ENCODE measurements at places on chromosomes 4 and X.
A peak's percentile ranks its signal among the peaks of the same experiment; 100 is the strongest.

GRCh38 chrX:15310117-15310516, 5.3 kb downstream of the ASB11 start:
- peak; percentile 41 for DNase-seq

- no peak for DNase-seq
Observed at GRCh38 chrX:154548028-154548316, 552 bp downstream of the IKBKG start.

GRCh38 chr4:26302031-26302899, 18.5 kb upstream of the RBPJ start:
- DNase-seq: no peak

DNA sequence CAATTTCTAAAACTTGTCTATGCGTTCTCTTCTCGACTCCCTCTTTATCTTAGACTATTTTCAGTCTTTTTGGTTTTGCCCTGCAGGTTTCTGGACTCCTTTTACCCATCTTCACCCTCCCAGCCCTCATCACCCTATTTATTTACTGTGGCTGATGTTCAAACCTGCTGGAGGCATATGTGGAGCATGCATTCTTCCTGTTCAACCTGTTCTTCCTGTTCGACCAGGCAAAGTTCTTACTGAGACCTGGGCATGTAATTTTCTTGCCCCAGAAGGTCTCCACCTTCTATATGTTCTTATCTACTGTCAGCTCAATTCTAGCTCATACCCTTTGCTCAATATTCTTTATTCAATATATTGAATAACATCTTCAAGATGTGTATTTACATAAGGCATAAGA, 69.4 kb upstream of the AGA start:
- DNase-seq: peak; percentile 62

- no peak for DNase-seq
Observed at GRCh38 chrX:37420756-37421155, 71.6 kb downstream of the PRRG1 start.

GRCh38 chr4:146639506-146639932, 826 bp downstream of the POU4F2 start:
- no peak for DNase-seq

- DNase-seq: no peak
Observed at GRCh38 chr4:78567500-78568060, 16.0 kb downstream of the ANXA3 start.

GRCh38 chrX:138270931-138271330, 440.6 kb downstream of the FGF13 start:
- DNase-seq: no peak

DNA sequence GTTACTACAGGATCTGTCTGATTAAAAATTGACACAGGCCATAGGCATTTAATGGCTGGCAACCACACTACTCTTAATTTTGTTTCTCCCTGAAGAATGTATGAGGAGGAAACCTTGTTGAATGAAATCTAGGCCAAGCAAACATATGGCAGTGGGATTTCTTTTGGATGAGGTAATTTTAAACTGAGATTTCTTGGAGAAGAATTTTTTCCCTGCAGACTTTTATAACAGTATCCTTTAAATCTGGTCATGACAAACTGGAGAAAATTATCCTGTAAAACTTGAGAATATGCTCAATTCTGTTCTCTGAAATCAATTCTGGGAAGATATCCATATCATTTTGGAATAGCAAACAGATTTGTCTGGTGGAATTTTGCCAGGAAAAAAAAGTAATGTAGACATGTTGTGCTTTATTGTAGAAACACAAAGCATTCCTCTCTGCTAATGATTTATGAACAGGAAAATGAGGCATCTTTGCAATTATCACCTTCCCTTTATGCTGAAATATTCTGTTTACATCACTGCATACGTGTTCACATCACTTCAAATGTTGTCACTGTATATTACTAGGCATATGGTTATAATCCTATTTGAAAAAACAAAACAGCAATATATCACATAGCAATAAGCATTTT, 108.3 kb upstream of the ARSJ start:
- DNase-seq: no peak

DNA sequence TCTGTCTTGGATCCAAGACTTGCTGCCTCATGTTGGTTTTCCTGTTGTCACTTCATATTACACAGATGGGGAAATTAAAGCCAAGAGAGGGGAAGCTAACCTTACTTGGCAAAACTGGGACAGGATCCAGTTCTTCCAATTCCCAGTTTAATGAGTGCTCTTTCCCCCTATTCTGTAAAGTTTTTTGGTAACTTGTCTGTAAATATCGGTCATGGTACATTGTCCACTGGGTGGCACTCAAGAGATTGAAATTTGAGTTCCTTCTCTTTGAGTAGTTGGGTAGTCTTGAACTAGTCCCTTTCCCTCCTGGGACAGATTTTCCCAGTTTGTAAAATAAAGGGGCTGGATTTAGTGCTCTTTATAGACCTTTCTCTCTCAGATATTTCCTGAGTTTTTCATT, 12.4 kb upstream of the EOLA2 start:
- DNase-seq: no peak

DNA sequence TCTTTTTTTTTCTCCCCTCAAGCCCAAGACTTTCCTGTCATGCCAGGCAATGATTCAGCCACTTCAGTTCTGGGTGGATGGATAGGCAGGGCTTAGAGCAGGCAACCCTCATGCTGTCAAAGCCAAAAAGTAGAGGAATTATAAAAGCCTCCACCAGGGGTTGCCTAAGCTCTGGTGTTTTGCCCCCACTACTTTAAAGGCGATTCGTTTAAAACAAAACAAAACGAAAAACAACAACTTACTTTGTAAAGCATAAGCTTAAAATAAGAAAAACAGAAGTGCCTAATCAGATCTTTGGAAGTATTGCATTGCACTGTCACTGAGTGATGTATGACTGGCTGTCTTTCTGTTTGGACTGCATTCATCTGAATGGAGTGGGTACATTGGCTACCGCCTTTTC, 5.3 kb upstream of the IDS start:
- no peak for DNase-seq

DNA sequence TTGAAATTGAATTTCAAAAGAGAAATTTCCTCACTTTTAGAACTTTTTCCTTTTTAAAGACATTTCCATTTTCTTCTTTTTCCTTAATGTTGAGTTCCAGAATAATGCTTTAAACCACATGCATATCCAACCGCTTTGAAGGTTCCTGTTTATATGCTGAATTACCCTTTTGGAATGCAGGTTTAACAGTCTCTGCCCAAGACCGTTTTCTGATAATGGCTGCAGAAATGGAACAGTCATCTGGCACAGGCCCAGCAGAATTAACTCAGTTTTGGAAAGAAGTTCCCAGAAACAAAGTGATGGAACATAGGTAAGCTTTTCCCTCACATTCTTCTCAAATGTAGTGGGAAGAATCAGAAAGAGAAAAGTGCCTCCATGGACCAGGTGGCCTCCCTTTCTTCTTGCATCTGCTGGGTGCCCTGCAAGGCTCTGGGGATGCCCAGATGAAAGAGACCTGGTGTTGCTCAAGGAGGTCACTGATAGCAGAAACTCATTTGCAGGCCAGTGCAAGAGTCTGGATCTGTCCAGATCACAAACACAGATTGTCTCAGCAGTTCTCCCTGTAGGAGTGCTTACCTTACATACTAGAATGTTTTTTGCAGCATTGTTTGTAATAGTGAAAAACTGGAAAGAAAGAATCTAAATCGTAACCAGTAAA, 42.9 kb downstream of the MOSPD2 start:
- no peak for DNase-seq

GRCh38 chr4:180665481-180665880, 1577.7 kb upstream of the TENM3 start:
- peak; percentile 17 for DNase-seq

- no peak for DNase-seq
Observed at GRCh38 chrX:151398346-151398745, 1.3 kb downstream of the VMA21 start.

DNA sequence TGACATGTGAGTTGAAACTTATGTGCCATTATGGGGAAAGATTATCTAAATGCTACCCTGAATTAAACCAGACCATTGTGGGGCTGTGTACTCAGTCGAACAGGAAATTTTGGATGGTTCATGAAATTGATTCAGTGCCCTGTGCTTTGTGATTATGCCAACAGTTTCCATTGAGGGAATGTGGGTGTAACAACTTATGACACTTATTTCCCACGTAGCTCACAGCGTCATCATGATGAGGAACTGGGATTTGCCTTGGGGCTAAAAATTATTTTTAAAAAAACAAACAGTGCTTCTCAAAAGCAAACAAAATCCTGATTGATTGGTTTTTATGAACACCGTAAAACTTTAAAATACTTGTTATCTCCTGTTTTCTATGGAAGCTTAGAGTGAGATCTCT, 8.3 kb upstream of the CLTRN start:
- no peak for DNase-seq

DNA sequence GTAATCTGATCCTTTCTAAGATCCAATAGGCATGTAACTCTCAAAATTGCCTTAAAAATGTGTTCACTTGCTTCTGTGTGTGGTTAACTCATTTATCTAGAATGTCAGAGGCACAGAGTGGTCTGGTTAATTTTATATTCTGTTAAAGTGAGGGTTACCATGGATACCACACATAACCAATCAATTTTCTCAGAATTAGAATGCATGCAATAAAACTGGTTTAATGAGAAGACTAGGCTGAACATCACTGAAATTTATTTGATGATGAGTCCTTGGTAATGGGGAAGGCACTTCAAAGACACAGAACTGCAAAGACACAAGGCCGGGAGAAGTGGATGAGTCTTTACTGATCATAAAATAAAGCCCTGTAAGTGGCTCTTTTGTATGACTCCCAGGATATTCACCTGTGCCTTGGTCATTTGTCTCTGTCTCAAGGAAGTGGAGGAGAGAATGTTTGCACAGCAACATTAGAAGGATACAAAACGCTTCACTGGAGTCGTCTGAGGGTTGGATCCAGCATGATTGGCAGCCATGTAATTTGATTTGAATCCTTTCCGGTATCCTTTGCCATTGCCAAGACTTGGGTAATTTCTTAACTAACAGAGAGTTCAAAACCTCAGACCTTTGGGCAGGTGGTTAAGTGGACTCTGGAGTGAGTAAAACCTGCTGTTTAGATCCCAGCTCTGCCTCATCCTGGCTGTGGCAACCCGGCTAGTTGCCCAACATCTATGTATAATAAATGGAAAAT, 94.0 kb upstream of the RBPJ start:
- peak; percentile 84 for DNase-seq

- no peak for DNase-seq
Observed at GRCh38 chrX:118521435-118521834, 25.8 kb downstream of the DOCK11 start.

GRCh38 chrX:24563291-24564010, 83.7 kb downstream of the PCYT1B start:
- no peak for DNase-seq

DNA sequence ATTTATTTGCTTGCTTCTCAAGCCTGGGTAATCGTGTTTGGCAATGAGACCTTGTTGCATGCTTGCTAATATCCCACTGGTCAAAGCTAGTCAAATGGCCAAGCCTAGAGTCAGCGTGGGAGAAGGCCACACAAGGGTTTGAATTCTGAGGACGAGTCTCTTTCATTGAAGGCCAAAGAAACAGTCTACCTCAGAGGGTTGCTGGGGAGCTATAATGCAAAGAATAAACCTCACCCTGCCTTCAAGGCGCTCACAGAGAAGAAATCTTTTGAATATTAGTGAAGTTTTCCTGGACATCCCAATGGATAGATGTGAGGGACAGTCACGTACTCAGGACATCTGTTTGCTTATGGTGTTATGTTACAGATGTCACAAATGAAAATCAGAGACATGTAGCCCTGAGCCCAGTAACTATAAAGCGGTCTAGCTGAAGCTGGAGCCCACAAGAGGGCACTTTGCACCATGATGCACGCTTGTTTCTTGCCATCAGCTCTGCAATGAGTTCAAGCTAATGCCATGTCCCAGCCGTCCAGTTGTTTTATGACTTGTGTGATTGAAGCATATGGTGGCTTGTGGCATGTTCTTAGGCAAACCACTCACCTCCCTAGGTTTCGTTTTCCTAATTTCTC, 1.1 kb upstream of the TLR3 start:
- peak; percentile 81 for DNase-seq

DNA sequence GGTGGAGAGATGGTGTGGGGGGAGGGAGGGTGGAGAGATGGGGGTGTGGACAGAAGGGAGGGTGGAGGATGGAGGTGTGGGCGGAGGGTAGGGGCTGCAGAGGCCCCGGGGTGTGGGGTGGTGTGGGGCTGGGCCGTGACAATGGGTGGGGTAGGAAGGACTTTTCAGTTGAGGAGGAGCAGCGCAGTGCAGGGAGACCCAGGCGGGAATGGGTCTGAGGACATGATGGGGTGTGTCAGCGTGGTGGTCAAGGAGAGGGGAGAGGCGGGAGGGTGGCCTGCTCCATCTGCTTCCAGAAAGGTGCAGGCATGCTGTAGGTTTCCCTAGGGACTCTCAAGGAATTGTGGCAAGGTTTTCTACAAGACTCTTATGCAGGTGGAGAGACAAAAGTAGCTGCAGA, 48.9 kb downstream of the RGS12 start:
- no peak for DNase-seq

GRCh38 chr4:137181293-137181899, 350.9 kb downstream of the PCDH18 start:
- DNase-seq: no peak

GRCh38 chr4:110614976-110615352, 7.9 kb downstream of the PITX2 start:
- no peak for DNase-seq

DNA sequence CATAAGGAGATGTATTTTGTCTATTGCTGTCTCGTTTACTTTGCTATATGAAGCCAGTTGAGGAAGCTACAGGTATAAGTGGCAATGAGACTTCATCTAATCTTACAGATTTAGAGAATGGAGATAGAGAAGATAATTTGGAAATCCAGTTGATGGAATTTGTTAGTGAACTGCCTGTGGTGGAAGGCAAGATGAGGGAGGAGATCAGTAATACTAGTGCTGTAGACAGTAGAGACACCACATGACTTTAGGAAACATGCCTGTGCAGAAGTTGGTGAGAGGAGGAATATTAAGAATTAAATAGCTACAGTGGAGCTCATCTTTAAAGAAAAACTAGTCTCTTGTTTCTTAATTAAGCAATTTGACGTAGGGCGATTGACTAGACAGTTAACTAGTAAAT, 51.3 kb downstream of the RBPJ start:
- DNase-seq: no peak

DNA sequence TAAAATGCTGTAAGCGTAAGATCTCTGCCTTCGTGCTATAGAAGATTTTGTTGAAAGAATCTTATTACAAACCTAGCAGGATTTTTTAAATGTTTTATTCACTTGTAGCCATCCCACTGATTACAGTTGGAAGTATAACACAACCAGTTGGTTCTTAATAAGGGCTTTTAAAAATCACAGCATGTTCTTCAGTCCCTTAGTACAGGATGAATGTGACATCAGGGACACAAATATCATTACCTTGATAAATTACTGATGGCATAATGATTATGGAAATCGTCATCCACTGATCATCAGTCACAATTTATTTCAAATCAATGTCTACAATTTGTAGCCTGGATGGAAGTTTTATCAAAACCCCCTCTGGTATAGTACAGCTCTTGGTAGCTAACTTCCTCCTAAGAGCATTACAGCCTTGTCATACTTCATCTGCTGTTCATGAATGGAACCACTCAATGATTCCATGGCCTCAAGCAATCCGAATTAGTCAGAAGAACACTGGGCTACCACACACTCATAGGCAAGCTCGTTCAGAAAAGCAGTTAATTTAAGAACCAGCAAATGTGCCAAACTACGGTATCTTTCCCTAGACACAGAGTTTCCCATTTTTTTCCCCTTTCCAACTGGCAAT, 389.2 kb upstream of the TENM3 start:
- DNase-seq: no peak
